ENCODE measurements at places on chromosomes 4 and X.

DNA sequence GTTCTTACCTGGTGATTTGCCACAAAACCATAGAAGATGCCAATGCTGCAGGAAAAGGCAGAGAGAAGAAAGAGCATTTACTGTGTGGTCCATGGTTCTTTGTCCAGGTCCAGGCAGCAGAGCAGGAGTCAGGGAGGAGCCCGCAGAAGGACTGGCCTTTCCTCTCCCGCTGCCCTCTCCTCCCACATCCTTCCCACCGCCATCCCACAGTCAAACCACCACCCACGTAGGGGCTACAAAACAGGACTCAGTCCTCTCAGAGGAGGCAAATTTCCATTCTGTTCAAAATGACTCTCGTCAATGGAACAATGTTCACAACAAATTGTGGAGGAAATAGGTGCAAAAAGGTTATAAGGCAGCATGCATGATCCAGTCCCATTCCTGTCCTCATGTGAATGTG lies 58.6 kb downstream of the PROM1 start:
- no peak for DNase-seq

GRCh38 chrX:11119313-11119943 lies 8.3 kb downstream of the HCCS start:
- no peak for DNase-seq

DNA sequence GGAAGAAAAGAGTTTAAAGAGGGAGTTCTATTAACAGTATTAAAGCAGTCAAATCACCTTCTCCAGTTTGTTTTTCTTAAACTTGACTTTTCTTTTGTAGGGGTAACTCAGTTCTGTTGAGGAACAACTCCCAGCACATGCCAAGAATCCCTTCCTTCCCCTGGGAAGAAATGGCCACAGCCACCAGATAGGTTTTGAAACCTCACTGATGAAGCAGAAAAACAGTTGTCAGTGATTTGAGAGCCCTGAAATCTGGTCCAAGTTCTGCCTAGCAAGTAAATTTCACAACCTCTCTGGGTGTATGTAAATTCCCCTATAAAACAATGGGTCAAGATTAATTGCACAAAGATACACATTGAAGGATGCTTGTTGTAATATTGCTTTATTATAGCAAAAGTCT lies 167.1 kb downstream of the DHX15 start:
- no peak for DNase-seq

DNA sequence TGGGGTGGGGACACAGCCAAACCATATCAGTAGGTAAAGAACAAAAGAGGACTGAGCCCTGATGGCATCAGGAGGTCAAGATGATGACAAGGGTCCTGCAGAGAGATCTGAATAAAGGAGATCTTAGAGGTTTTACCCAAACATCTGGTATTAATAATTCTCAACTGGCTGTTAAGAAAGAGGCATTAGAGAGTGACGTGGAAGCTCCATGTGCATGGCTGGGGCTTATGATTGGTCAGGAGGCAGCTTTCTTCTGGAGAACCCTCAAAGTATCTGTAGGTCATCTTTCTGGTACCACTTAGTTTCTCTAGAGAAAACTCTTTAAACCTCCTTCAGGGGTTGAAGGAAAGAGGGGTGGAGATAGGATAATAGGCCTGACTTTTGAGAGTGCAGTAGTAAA lies 18.7 kb downstream of the MGST2 start:
- DNase-seq = no peak

DNA sequence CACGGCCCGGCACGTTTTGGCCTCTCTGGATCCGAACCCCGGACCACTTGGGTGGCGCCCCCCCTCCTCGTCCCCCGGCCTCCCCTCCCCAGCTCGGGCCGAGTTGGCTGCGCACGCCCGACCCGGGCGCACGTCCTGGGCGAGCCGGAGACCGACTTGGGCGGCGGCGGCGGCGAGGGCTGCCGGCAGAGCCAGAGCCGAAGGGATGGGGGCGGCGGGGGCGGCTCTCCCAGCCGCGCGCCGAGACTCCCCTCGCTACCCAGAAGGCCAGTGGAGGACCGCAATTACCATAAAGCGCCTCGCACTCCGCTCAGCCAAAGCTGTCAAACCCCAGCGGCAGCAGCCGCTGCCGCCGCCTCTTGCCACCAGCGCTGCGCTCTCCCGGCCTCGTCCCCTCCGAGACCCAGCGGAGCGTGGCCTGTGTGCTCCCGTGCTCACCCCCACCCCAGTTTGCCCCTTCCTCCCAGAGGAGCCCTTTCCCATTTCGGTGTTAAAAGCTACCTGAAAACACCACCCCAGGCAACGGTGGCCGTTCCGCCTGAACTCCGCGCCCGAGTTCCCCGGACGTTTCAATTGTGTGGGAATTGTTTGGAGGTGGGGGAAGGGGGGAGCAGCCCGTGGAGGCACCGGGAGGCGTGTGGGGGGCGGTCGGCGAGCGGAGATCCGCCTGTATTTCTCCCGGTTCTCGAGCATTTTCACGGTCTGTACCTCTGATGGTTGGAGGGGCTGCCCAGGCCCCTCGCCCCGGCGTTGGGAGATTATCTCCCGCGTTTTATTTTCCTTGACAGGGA lies 701 bp upstream of the BCOR start:
- no peak for DNase-seq

Measured in stimulated activated CD4-positive, alpha-beta T cell treated with anti-CD3 and anti-CD28 coated beads, Interleukin-12 subunit alpha, Interleukin-12 subunit beta, amount 100 ng/mL, for 24 hours (primary cell).